GM13976 (cell line): ENCODE measurements at places on chromosomes 5 and 9.

GRCh38 chr9:95796029-95796428, 79.5 kb upstream of the ERCC6L2 start:
- DNase-seq: no peak

DNA sequence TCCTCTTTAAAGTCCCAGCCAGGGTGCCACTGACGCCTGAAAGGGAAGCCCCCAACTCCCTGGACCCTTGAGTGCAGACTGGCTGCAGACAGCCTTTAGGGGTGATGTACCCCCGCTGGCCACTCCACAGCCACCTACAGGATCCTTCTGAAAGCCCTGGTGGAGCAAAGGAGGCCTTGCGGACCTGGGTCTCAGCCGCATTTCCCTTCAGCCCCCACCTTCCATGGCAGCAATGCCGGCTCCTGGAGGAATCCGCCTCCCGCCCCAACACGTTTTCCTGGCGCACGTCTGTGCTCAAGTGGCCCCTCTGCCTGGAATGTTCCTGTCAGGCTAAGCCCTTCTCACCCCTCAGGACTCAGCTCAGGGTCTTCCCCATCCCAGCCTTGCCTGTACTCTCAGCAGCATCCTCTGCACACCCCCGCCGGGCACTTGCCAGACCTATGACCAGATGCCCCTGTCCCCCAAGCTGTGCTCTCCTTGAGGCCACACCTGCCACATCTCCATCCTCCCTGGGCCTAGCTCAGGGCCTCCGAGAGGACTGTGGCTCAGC, 134.1 kb upstream of the RAPGEF1 start:
- DNase-seq: no peak

DNA sequence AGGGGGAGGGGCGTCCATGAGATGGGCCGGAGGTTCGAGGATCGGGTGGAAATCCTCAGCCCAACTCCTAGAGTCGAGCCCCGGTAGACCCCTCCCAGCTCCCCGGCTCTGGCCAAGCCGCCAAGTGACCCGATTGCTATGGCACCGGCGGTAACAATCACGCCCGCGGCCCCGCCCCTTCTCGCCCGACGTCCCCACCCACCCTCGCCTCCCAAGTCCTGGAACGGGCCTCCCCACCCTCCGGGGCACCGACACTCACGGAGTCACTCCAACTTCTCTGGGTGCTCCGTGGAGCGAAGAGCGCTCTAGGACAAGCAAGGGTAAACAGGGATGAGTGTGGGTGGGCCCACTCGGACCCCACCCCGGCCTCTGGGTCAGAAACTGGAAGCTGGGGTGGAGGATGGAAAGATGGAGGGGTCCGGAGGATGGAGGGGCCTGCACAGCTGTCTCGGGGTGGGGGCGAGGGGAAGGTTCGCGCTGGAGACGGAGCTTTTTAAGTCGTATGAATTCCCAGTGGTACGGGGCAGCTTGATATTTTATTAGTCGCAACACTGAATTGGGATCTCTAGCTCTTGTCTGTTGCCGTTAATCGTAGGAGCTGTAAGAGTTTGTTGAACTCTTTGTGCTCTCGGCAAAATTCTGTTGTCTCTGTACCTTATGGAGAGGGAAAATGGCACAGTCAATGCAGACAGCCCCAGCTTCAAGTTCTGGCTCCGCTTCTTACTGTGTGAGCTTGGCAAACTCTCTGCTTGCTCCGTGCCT, at the start of gene SPACA9:
SPACA9 (plus strand) TSS at position 204 of the 762 bp plus-strand sequence. CDS start 5,050 bp downstream, outside the sequence.
- DNase-seq: peak; percentile 74

DNA sequence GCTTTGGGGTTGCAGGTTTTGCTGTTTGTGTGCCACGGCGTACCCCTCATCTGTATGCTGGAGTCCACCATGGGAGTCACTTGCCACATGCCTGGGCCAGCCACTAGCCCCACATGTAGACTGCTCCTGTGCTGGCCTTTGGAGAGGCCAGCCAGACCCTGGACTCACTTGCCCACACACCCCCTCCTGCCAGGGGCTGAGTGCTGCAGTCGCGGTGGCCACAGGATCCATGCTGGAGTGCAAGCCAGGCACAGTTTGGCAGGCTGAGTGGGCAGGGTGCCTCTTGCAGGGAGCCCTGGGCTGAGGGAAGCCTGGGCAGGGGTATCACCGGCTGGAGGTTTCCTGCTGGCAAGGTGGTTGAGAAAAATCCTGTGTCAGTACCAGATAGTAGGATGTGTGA, 25.6 kb upstream of the GCNT1 start:
- no peak for DNase-seq

DNA sequence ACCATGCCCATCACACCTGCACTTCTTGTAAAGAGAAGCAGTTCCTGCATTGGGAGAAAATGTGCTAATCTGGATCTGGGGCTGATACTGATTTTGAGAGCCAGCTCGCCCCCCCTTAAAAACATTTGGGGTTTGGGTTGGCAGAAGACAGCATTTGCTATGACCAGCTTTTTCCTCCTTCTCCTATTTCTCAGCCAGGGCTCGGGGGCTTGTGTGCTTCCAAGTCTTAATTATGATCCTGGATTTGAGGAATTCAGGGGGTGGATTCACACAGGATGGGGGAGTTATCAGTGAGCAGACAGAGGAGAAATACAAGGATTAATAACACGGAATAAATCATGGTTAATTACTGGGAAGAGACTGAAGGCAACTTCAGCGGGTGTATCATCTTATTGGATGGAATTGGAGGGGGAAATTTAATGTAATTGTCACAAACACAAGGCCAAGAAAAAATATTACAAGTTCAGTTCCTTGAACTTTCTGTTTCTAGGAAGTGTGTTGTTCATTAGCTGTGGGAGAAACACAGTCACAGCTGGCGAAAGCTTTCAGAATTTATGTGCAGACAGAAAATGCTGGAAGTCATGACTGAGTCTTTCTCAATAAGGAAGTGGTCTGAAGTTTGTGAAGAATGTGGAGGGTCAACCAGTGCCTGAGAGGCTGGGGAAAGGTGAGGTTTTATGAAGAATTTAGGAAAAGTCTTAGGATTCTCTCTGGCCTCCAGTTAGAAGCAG, 15.3 kb downstream of the C9orf152 start:
- no peak for DNase-seq

GRCh38 chr9:102768002-102768401, 227.1 kb upstream of the CYLC2 start:
- DNase-seq: no peak

DNA sequence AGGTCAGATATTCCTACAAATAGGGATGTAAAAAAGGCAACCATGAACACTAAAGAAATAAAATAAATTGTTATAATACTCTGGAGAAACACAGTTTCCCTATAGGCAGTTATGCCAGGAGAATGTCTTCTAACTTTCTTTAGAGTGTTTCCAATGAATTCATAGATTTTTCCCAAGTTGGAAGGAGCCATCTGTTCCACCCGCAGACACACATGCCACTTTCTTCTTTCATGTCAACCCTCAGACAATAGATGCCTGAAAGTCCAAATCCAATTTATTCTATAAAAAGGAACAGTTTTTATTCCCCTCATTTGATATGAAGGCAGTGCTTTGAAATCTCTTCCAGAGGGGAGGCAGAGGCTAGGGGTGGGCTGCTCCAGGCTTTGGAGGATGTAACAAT, 418.1 kb downstream of the ACTL7B start:
- DNase-seq: no peak

DNA sequence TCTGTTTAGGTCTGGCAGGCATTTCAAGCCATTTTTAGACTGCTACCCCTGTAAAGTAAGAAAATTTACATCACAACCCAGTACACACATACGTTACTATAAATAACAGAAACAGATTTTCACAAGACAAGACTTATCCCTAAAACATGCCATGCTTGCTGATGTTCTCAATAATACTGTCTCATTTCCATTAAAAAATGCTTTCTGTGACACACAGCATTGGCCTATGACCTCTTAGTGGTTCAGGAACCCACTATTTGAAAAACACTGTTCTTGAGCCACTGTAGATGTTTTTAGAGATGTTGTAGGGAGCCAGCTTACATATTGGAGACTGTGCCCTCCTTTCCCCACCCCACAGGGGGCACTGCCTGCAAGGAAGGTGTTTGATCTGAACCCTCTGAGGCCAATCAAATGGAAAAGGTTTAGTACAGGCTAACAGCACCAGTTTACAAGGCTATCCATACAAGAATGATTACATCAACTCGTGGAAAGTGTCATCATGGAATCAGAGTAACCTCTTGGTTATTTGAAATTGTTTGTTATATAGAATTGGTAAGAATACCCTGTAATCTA, 30.8 kb downstream of the ZSWIM6 start:
- DNase-seq: no peak

GRCh38 chr9:135809166-135809565, 98.2 kb downstream of the CAMSAP1 start:
- DNase-seq: no peak

- peak; percentile 50 for DNase-seq
Observed at GRCh38 chr9:91433180-91433579, 9.5 kb upstream of the NFIL3 start.

GRCh38 chr9:35260186-35260585, 98.4 kb downstream of the UNC13B start:
- DNase-seq: no peak

DNA sequence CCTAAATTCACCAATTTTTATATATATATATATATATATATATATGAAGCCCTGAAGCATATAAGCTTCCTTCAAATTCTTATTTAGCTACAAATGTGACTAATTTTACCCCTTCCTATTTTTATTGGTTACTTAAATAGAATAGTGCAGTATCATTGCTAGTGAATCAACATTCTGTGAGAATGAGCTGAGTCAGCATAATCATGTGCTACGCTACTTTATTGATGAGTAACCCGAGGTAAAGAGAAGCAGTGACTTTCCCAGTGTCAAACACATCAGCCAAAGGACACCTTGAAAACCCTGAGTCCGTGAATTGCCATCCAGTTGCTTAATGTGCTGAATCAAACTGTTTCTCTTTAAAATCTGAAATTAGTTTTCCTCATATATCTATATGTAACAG, 546.2 kb downstream of the DMRTA1 start:
- DNase-seq: no peak

DNA sequence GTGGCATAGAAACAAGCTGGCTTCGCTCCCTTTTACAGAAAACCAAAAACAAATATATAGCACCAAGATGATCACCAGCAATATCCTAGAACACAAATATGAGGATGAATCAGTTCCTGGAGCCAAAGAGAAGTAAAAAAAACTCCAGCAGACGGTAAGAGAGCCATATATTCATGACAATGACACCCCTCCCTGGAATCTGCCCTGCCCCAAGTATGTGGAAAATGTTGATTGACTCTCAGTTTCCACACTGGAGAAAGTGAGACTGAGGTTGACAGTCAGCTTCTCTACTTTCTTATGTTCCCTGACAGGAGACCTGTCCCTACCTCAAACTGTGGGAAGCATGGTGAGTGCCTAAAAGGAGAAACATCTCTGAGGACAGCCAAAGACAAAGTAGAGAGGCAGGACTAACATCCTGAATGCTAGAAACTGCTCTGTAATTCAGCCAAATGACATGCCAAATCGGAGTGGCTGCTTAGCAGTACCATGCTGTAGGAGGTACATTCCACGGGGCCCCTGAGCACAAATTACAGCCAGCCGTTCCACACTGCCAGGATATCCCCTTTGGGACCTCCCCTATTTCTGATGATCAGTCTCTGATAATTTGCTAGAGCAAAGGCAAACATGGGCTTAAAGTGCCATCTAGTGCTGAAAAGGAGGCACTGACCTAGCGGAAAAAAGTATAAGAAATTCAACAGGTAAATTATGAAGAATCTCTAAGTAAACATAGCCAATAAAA, 424.0 kb upstream of the RGMB start:
- DNase-seq: no peak

DNA sequence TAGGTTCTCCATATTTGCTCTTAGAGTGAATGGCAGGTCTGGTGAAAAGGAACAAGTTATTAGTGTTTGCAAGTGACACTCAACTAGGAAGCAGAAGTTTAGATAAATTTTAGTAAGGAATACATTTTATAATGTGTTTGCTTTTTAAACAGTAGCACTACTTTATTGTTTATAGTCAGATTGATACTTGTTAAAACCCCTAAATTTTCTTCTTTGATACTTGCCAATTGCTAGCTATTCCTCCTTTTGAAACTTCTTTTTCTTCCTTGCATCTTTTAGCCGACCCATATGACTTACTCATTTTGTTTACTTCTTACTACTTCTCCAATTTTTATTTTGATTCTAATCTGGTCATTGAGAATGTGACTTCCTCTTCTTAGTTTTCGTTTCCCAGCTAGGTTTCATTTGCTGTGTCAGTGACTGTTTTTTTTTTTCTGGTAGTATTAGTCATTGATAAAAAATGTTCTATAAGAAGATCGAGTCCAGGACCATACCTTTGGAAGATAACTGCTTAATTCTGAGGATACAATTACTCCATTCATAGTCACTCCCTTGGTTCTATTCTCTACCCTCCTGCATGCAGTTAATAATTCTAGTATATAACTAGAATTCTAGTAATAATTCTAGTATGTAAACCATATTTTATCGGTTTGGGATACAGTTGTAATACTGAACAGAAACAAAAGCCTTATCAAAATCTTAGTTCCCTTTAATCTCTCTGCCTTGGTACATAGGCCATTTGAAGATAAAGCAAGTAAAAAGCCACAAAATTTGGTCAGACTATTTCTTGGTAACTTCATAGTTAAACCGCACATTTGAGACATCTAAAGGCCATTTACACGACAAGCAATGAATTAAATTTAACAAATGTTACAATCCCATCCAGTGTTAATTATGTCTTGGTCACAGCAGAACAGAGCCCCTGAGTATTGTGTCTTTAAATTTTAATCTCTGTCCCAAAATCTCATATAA, 2.8 kb upstream of the RICTOR start:
- peak; percentile 48 for DNase-seq

DNA sequence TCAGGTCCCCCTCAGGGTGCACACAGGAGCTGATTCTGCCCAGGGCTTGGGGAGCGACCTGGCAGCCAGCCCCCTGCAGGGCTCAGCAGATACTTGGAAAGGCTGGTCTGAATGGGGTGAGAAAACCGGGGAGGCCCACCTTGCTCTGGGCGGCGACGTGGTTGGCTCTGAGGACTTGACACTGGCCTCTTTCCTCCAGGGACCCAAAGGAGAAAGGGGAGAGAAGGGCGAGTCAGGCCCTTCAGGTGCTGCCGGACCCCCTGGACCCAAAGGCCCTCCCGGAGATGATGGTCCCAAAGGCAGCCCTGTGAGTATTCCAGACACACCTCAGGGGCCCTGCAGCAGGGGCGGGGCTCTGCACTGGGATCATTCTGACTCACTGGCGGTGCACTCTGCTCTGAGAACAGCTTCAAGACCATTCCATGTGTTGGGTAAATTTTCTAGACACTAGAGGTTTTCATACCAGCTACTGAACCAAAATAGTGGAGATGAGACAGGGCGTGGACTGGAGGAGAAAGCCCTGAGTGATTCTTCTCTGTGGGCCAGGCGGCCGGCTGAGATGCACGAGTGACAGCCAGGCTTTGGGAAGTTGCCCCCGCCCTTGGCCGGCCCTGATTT, 65.9 kb upstream of the FCN2 start:
- DNase-seq: no peak

DNA sequence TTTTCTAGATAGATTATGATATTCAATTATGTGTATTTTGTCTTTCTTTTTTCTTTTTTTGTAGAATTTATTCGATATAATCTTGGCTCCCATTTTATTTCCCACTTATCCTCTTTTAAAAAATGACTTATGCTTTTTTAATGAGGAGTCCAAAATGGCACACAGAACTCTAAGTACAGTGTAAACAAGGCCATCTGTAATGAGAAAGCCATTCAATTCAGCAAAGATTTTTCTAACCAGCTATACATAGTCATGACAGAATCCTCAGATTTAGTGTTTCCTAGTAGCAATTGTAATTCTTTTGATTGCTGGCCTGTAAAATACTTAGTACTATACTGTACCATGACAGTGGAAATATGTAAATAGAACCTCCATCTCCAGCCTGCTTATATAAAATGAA, 651.4 kb downstream of the RAB3C start:
- DNase-seq: no peak
